ENCODE measurements at places on chromosomes 3 and 15.

- DNase-seq: no peak
Measured at GRCh38 chr15:46129145-46129544, 494.3 kb downstream of the SQOR start.

DNA sequence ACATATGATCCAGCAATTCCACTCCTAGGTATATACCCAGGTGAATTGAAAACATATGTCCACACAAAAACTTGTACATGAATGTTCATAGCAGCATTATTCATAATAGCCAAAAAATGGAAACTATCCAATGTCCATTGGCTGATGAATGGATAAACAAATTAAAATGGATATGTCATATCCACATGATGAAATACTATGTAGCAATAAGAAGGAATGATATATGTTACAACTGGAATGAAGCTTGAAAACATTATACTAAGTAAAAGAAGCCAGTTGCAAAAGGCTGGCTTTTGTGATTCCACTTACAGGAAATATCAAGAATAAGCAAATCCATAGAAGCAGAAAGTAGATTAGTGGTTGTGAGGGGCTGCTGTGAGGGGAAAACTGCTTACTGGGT lies 33.7 kb downstream of the BNC1 start:
- DNase-seq: no peak

DNA sequence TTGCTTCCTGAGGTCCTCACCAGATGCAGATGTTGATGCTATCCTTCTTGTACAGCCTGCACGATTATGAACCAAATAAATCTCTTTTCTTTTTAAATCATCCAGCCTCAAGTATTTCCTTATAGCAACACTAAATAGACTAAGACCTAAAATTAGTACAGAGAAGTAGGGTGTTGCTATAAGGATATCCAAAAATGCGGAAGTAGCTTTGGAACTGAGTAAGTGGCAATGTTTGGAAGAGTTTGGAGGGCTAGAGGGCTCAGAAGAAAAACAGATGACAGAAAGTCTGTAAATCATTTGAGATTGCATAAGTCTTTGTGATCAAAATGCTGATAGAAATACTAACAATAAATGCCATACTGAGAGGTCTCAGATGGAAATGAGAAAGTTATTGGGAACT lies 894.9 kb downstream of the DIPK2A start:
- DNase-seq: no peak

DNA sequence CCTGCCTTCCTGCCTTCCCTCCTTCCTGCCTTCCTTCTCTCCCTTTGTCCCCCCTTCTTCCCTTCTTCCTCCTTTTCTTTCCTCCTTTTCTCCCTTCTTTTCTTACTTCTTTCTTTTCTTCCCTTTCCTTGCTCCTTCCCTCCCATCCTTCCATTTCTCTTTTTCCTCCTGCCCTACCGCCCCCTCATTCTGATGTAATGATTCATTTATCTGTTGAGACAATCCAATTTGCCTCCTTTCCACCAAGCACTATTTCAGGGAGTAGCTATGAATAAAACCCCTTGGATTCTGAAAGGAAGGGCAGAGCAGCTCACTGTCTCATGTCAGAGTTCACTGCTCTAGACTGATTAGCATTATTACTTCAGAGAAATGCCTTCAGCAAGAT lies 462.6 kb downstream of the PDCD6IP start:
- no peak for DNase-seq

GRCh38 chr3:119586733-119587172 lies 7.5 kb downstream of the ADPRH start:
- no peak for DNase-seq

GRCh38 chr3:115937054-115937453 lies 313.7 kb downstream of the GAP43 start:
- no peak for DNase-seq

- no peak for DNase-seq
Measured at GRCh38 chr3:33096093-33096868, 665 bp downstream of the GLB1 start.

DNA sequence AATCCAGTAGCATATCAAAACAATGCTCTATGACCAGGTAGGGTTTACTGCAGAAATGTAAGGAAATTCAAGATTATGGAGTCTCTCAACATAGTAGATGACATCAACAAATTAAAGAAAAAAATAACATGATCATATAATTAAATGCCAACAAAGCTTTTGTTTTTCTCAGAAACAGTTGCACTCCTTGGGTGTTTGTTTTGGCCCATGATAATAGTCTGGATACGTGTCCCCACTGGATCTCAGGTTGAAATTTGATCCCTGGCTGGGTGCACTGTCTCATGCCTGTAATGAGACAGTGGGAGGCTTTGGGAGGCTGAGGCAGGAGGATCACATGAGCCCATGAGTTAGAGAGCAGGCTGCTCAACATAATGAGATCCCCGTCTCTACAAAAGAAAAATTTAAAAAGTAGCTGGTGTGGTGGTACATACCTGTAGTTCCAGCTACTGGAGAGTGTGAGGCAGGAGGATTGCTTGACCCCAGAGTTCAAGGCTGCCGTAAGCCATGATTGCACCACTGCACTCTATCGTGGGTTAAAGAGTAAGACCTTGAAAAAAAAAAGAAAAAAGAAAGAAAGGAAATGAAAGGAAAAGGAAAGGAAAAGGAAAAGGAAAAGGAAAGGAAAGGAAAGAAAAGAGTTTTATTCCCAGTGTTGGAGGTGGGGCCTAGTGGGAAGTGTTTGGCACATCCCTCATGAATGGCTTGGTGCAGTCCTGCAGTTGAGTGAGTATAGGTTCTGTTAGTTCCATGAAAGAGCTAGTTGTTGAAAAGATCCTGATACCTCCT lies 53.3 kb upstream of the FOXB1 start:
- no peak for DNase-seq

DNA sequence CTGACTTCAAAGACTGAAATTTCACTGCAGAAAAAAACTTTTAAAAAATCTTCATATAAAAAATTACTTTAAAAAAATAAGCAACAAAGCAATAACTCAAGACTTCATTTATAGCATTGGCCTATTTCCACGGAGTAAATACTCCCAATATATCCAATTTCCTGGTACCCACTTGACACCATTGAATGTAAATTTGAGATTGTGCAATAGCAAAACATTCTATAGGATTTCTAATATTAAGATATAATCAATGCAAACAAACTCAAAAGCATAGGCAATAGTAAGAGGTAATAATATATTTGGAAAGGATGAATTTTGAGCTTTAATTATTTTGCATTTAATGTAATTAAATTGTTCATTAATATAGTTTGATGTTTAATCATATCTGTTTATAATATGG lies 148.0 kb upstream of the CNTN6 start:
- no peak for DNase-seq

GRCh38 chr3:53167418-53168174 lies 6.6 kb downstream of the PRKCD start:
- DNase-seq: no peak

DNA sequence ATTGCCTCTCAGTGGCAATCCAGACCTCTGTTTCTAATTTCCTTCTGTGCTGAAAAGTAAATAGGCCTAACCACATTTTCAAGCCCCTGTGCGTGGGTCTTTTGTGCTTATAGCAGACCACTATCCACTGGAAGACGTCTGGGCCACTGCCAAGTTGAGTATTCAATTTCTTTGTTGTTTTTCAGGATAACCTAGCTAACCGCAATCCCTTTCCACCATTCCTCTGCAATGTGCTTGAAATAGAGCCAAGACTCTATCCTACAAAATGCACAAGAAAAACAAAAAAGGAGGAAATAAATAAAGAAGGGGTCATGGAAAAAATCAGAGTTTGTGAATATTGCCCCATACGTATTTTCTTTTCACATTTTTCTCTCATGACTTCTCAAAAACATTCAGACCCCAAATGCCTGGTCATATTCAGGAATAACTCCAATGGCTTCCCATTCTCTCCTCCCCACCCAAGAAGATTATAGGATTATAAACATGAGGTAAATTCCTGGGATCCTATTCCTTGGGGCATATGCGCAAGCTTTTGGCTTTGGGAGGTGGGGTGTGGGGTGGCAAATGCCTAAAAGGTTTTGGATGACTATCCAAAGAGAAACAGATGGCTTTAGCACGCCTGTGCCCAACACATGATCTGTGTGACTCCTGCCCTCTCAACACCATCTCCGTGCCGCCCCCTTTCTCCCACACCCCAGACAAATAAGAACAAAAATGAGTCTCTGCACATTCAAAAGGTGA lies 217.9 kb upstream of the THBS1 start:
- DNase-seq: no peak

All from stimulated activated CD8-positive, alpha-beta memory T cell treated with anti-CD3 and anti-CD28 coated beads, Interleukin-7, amount 100 ng/mL, for 1 hour (primary cell).